LoVo (cell line): ENCODE measurements at places on chromosomes 16 and 17.
A peak's percentile ranks its signal among the peaks of the same experiment; 100 is the strongest.

- peak; percentile 85 for DNase-seq
These were observed 594 bp upstream of the DNAJC7 start for GRCh38 chr17:42017866-42018200.

DNA sequence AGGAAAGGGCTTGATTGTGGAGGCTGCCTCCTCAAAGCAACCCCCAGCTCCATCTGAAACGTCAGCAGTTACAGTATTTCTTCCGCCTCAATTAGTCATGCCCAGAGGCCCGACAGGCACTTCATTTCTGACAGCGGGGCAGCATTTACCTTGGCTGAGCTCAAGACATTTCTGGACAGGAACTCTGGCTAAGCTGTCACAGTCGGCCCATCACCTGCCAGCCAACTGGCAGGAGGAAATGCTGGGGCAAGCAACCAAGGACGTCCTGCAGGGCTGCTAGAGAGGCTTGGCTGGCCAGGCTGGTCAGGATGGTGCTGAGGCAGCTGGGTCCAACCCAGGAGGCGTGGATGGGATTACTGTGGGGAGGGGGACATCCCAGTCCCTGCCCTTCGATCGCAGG, 27.8 kb downstream of the PLXDC1 start:
- no peak for DNase-seq

DNA sequence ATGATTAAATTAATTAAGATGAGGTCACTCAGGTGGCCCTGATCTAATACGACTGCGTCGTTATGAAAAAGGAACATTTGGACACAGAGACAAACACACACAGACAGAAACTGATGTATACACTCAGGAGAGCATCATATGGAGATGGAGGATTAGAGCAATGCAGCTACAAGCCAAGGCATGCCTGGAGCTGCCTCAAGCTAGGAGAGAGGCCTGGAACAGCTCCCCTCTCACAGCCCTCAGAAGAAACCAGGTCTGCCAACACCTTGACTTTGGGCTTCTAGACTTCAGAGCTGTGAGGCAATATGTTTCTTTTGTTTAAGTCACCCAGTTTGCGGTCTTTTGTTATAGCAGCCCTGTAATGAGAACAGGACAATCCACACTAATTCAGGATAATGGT, 318.9 kb downstream of the HS3ST3B1 start:
- no peak for DNase-seq

- no peak for DNase-seq
These were observed 23.5 kb downstream of the CFAP97D1 start for GRCh38 chr17:43803758-43804157.

DNA sequence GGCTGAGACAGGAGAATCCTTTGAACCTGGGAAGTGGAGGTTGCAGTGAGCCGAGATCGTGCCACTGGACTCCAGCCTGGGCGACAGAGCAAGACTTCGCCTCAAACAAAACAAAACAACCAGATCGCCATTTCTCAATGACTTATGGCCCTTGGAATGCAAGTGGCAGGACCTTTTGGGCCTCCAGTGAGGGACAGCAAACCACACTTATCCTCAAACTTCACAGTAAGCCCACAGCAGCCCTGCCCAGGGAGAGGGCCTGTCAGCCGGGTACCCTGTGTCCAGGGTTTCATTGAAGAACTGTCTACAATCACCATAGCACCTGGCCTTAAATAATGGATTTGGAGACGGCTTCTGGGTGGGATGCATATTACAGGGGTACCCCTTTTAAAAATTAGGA, 11.7 kb downstream of the TRAF4 start:
- no peak for DNase-seq

GRCh38 chr17:54220829-54221228, 398.1 kb downstream of the KIF2B start:
- DNase-seq = no peak

DNA sequence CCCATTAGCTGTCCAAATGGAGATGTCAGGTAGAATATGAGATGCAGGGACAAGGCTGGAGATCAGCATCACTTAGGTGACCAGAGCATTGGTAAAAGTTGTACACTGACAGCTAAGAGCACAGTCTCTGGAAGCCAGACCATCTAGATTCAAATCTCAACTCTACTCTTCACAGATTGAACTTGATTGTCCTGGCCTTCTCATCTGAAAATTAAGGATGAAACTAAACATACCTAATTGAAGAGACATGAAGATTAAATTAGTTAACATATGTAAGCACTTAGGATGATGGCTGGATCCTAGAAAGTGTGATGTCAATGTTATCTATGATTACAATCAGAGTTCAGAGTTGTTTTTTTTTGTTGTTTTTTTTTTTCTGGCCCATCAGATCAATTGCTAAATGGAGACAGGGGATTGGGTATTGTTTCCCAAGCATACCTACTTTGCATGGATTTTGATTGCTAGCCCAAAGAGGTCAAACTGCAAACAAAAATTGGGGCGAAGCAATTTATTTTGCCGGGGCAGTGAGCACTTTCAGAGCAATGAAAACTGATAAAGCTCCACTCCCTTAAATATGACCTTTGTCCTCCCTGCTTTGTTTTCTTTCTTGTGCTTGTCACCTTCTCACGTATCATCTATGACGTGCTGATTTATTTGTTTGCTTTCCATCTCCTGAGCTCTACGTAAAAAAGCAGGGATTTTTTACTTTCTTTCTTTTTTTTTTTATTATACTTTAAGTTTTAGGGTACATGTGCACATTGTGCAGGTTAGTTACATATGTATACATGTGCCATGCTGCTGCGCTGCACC, 217.6 kb upstream of the CPHXL start:
- DNase-seq = peak; percentile 54

DNA sequence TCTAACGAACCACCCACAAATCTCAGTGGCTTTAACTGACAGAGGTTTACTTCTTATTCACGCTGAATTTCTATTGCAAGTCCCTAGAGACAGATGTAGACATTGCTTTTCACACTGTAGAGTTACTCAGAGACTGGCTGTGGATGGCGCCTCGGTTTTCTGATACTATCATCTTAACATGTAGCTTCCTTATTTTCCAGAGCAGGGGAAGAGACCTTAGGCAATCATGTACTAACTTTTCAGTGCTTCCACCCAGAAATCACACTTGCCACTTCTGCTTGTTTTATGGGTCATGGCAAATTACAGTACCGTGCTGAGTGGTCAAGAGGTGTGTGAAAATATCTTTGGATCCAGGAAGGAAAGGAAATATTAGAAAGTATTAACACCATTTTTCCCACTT, 65.4 kb downstream of the MAF start:
- no peak for DNase-seq

- peak; percentile 78 for DNase-seq
These were observed 65.5 kb upstream of the CREBBP start for GRCh38 chr16:3945751-3946603.

DNA sequence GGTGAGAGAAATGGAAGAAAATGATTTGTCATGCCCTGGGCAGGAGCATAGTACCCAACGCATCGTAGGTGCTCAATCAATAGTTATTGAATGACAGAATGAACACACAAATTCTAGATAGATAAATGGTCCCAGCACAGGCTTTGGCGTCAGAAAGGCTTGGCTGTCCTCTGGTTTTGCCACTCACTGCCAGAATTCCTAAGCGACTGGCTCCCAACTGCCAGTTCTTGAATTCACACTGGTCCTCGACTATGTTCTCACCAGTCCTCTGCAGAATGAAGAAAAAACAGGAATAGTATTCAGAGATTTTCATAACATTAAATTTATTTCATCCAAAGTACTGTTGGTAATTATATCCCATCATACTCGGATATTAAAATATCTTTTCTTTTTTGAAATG, 163.1 kb upstream of the NOL11 start:
- DNase-seq = no peak

GRCh38 chr16:3472878-3473595, 22.3 kb downstream of the C16orf90 start:
- DNase-seq = no peak

DNA sequence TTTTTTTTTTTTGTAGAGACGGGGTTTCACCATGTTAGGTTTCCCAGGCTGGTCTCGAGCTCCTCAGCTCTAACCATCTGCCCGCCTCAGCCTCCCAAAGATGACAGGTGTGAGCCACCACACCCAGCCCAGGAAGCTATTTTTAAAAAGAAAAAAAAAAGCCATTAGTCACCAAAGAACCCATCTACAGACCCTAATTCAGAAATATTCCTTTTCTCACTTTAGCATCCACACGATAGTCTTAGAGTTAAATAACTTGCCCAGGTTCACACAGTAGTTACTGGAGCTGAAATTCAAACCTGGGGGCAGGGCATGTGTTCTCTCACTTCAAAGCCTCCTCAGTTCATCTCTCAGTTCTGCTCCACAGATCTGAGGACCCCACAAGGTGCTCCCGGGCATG, 70.3 kb upstream of the NOL11 start:
- no peak for DNase-seq

- DNase-seq = peak; percentile 33
These were observed 23.1 kb upstream of the C16orf78 start for GRCh38 chr16:49350265-49351095.

GRCh38 chr17:35001549-35001948, 21.2 kb downstream of the LIG3 start:
- no peak for DNase-seq
